Type B pancreatic cell (in vitro differentiated cells): ENCODE measurements at places on chromosomes 1 and 21. TPM values are rescaled to one million over a fixed set of nuclear protein-coding genes. Genes with fewer than 3 reads are reported as not detected.

DNA sequence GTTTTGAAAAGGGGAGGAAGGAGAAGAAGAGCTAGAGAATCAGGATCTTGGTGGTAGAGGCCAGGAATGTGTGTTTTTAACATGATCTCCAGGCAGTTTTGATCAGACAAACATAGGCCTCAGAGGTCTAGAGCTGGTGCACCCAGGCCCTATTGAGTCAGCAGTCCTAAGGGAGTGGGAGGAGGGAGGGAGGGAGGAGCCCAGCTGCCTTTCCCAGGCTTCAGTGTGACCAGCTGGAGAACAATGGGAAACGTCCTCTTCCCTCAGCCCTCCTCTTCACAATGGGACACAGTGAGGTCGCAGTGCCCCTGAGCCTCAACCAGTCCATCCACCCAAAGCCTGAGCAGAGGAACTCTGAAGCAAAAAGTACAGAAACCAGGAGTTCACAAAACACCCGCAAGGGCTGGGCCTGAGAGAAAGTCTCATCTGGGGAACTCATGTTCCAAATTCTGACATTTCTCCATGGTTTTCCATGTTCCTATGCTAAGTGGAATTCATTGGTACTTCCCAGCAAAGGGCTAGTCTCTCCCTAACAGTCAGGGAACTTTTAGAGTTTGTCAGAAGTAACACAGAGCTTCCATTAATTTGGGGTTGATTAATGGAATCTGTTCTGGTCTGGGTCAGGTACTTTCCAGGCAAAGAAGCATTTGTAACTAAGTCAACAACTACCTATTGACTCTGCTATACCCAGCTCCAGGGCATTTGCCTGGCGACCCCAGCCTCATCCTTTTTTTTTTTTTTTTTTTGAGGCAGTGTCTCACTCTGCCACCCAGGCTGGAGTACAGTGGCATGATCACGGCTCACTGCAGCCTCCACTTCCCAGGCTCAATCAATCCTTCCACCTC lies 37.5 kb downstream of the ELAPOR1 start:
- H3K4me3 ChIP-seq: no peak overlapping the region
- no peaks in the 10 kb centered on the region for H3K27me3 ChIP-seq
- H3K27ac ChIP-seq: peak overlapping the region; percentile 47
- H3K36me3 ChIP-seq: no peaks in the 10 kb centered on the region
- H3K4me1 ChIP-seq: peaks cover 27% of the 10 kb centered on the region
- no peak for DNase-seq

The FCN3 gene
- total RNA-seq: not detected in 2 replicates

- no peaks in the 10 kb centered on the region for H3K27me3 ChIP-seq
- DNase-seq: no peak
- H3K27ac ChIP-seq: no peak overlapping the region
- no peaks in the 10 kb centered on the region for H3K4me1 ChIP-seq
Measured at GRCh38 chr1:86522240-86522639, 24.6 kb upstream of the CLCA4 start.

The ATP6V1G3 gene
- 0.69 and 0.89 TPM in 2 replicates for total RNA-seq

The CRNN gene
- total RNA-seq: not detected in 2 replicates

The PEAR1 gene
- 0.14 and 11.7 TPM in 2 replicates for total RNA-seq

GRCh38 chr1:30321996-30322858 lies 401.2 kb downstream of the MATN1 start:
- peak; percentile 59 for DNase-seq
- H3K4me3 ChIP-seq: no peak overlapping the region
- H3K27ac ChIP-seq: no peak overlapping the region
- peaks cover 4% of the 10 kb centered on the region for H3K27me3 ChIP-seq

The NPL gene
- total RNA-seq: 3.2 and 4.6 TPM in 2 replicates

The UBE2U gene
- total RNA-seq: not detected in 2 replicates

The CD101 gene
- total RNA-seq: 1.1 and 4.4 TPM in 2 replicates

DNA sequence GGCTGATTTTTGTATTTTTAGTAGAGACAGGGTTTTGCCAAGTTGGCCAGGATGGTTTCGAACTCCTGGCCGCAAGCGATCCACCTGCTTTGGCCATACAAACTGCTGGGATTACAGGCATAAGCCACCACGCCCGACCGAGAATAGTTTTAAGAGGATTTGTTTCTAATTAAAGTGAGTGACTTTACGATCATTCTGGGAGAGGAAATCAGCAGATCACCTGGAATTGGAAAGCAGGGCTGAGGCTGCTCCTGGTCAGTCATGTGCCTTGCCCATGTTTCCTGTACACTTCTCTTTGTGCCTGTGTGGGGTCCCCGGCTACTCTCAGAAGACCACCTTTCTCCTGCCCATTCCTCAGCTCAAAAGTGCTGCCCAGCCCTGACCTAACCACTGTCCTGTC lies 33.9 kb downstream of the ZBTB8B start:
- H3K36me3 ChIP-seq: no peaks in the 10 kb centered on the region
- peaks cover 22% of the 10 kb centered on the region for H3K4me1 ChIP-seq
- no peak for DNase-seq

The F13B gene
- total RNA-seq: 0.48 and 0.93 TPM in 2 replicates

The ANKRD34A gene
- total RNA-seq: 0.12 and 0.94 TPM in 2 replicates

The GUCA2A gene
- 2.9 and 7.4 TPM in 2 replicates for total RNA-seq

DNA sequence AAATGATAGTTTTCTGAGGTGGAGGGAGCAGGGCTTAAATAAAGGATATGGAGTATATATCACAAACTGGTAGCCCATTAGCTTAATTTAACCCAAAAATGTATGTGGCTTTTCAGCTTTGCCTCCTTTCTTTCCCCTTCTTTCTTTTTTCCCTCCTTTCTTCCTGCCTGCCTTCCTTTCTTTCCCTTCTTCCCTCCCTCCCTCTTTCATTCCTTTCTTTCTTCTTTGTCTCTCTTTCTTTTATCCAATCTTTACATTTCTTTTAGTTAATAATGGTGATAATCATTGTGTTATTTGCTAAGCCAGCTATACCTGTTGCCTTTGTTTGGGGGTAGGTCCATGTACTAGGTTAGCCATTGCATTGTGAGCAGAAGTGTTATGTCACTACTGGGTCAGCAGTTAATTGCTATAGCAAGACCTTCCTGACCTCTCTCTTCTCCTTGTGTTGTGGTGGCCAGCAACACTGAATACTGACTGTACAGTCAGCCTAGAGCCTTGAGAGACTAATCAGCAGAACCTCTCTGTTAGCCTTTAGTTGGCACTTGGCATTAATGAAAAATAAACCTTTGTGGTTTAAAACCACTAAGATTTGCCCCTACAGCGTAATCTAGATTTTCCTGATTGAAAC lies 5.1 kb downstream of the GORAB start:
- H3K4me3 ChIP-seq: no peak overlapping the region
- no peaks in the 10 kb centered on the region for H3K27me3 ChIP-seq
- H3K36me3 ChIP-seq: peaks cover 46% of the 10 kb centered on the region
- no peak for DNase-seq
- peaks cover 3% of the 10 kb centered on the region for H3K4me1 ChIP-seq

- peaks cover 89% of the 10 kb centered on the region for H3K4me1 ChIP-seq
- peaks cover 8% of the 10 kb centered on the region for H3K36me3 ChIP-seq
- DNase-seq: no peak
- H3K27me3 ChIP-seq: peaks cover 5% of the 10 kb centered on the region
- no peak overlapping the region for H3K4me3 ChIP-seq
Measured at GRCh38 chr1:158008630-158009029, 15.2 kb downstream of the KIRREL1 start.

The PPIAL4G gene
- not detected in 2 replicates for total RNA-seq

The NIBAN1 gene
- 3.1 and 3.5 TPM in 2 replicates for total RNA-seq

The TAS1R1 gene
- total RNA-seq: not detected in 2 replicates

DNA sequence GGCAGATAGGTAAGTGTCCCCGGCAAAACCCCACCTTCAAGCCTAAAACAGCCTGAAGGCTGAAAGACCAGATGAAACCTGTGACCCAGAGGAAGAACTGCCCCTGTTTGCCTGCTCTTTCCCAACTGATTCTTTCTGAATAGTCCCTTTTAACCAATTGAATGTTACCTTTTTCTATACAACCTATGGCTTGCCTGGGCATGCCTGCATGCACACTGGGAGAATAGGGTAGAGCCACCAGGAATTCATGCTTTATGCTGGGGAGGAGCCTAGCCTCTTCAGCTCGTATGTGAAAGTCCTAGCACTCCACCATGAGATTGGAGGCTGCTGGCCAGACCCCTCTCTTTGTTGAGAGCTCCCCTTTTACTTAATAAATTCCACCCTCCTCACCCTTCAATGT lies 340.0 kb downstream of the PTBP2 start:
- no peak for DNase-seq
- H3K4me1 ChIP-seq: no peaks in the 10 kb centered on the region
- H3K27ac ChIP-seq: no peak overlapping the region
- H3K4me3 ChIP-seq: no peak overlapping the region

DNA sequence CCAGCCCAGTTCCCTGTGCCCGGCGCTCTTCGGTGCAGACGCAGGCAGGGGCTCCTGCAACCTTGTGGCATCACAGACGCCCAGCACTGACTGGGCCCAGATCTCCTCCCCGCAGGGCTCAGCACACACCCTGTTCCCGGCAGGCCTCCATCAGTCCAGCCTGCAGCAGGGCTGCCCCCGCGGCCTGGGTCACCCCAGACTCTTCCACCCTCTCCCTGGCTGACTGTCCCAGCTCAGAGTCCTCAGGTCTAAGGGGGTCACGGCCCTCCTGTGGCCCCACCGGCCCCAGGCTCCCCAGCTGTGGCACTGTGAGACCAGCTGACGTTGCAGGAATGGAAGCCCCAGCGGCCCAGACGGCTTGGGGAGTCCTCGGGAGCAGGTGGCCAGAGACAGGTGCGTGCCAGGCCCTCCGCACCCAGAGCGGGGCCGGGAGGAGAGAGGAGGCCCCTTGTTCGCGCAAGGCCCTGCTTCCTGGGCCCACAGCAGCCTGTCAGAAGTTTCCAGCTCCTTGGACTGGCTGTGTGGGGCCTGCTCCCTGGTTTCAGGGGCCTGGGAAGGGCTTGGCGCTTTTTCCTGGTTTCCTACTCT lies 4.2 kb downstream of the B3GALT6 start:
- no peaks in the 10 kb centered on the region for H3K27me3 ChIP-seq
- no peak overlapping the region for H3K4me3 ChIP-seq
- peaks cover 9% of the 10 kb centered on the region for H3K36me3 ChIP-seq
- DNase-seq: no peak
- H3K4me1 ChIP-seq: peaks cover 11% of the 10 kb centered on the region
- no peak overlapping the region for H3K27ac ChIP-seq

DNA sequence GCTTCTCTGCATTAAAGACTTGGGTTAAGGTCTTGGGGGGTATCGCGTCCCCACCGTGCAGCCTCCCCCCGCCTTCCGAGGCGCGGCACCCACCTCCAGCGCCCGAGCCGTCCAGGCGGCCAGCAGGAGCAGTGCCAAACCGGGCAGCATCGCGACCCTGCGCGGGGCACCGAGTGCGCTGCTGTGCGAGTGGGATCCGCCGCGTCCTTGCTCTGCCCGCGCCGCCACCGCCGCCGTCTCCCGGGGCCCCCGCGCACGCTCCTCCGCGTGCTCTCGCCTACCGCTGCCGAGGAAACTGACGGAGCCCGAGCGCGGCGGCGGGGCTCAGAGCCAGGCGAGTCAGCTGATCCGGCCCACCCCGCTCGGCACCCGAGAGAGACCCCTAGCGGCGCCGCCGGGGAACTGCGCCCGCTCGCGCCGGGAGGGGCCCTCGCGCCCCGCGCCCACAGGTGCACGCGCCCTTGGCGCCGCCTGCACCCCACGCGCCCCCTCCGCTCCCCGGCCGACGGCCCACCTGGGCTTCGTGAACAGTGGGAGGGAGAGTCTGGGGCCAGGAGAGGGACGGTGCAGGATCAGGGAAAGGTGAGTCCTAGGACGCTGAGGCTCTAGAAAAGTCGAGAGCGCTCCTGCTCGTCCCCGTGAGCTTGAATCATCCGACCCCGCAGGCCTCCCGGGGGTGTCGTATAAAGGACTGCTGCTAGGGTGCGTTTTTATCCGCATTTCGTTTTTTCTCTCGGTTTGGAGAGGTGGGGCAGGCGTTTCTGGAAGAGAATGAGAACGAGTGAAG lies at the start of gene APP:
Gene APP, minus strand, starts transcription at position 300 of the 787 bp plus-strand sequence. Its CDS starts 150 bp downstream, at position 150.
- no peaks in the 10 kb centered on the region for H3K36me3 ChIP-seq
- DNase-seq: peak; percentile 93

DNA sequence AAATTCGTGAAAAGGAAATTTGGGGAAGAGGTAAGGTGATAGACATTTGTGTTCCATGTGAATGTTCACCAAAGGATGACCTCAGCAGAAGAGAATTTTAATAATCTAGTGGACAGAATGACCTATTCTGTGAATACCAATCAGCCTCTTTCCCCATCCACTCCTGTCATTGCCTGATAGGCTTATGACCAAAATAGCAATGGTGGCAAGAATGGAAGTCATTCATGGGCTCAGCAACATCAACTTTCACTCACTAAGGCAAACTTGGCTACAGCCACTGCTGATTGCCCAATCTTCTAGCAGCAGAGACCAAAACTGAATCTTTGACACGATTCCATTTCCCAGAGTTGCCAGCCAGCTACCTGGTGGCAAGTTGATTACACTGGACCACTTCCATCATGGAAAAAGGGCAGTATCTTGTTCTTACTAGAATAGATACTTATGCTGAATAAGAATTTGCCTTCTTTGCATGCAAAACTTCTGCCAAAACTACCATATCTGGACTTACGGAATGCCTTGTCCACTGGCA lies 348.7 kb upstream of the PBX1 start:
- H3K27ac ChIP-seq: no peak overlapping the region
- no peaks in the 10 kb centered on the region for H3K27me3 ChIP-seq
- H3K4me3 ChIP-seq: no peak overlapping the region
- DNase-seq: no peak
- no peaks in the 10 kb centered on the region for H3K4me1 ChIP-seq
- H3K36me3 ChIP-seq: no peaks in the 10 kb centered on the region

DNA sequence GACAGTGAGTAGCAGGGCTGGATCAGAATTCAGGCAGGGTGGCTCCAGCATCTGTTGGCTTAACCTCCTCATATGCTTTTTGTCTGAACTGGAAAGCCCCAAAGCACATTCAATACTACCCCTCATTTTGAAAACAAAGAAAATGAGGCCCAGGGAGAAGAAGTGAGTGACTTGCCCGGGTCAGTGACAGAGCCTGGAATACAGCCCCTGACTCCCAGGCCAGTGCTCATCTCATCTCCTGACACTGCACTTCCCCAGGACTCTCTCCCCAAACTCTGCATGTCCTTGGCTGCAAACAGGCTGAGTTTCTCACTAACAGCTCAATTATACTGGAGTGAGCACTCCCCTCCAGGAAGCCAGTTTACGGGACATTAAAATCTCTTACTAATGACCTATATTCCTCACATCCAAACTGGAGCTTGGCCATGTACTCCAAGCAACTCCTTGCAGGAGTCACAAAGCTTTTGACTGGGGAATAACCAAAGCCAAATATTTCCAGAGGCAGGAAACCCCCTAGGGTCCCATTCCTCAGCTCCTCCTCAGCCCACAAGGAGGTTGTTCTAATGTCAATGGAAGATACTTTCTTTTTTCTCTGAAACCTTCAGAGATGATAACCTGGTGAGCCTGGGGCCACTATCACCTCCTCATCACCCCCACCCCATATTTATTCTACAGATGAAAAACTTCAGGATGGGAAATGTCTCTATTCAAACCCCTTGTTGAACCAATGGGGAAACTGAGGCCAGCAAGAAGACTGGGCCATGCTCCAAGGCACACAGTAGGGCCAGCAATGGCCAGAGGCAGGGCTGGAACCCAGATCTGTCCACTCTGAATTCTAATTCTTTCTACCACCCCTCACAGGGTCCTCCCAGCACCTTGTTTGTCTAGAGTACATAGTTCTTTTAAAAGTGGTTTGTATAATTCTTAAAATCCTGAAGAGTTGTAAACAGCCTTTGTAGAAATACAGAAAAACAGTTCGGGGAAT lies 127.0 kb downstream of the PLPP3 start:
- H3K4me3 ChIP-seq: no peak overlapping the region
- H3K27ac ChIP-seq: peak overlapping the region; percentile 52
- H3K36me3 ChIP-seq: no peaks in the 10 kb centered on the region
- H3K27me3 ChIP-seq: no peaks in the 10 kb centered on the region

The TRPM2 gene
- total RNA-seq: 0.05 and 0.07 TPM in 2 replicates
